ENCODE measurements at places on chromosomes 6 and 20.

GRCh38 chr6:251920-252319, 40.4 kb upstream of the DUSP22 start:
- no peak for DNase-seq

DNA sequence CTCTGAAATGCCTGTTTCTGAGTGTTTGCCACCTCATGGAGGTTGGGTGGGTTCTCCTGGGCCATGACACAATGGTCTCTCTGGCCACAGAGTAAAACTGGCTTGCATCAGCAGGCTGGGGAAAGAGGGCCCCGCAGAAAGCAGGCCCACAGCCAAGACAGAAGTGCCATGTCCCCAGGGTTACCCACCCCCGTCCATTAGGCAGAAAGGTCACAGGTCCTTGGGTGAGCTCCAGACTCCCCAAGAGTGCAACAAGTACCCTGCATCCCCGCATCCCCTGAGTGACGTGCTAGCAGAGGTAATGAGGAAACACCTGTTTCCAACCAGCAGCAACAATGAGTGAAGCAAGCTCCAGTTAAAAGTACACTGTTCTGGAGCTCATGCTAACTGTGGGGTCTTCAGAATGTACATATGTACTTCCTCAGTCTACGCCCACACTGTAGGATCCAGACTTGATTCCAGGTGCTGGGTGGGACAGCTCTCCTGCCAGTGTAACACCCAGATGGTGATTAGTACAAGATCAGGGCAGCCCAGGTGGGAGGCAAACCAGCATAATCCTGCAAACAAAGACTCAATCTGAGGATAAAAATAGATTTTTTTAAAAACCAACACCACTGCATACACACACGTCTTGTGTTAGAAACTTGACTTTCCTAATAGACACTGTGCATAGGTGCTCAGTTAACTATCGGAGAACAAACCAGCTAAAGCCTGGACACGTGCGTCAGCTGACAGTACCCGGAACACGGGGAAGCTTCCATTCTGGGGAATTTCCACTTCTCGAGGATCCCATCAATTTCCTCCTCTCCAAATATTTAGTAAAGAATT, 31.5 kb downstream of the RRBP1 start:
- DNase-seq = no peak

- DNase-seq = no peak
Measured at GRCh38 chr6:25137480-25137879, 141.7 kb upstream of the CARMIL1 start.

- no peak for DNase-seq
Measured at GRCh38 chr20:32072168-32072750, 20.2 kb downstream of the HCK start.

- DNase-seq = no peak
Measured at GRCh38 chr6:119514345-119514744, 164.8 kb upstream of the MAN1A1 start.

DNA sequence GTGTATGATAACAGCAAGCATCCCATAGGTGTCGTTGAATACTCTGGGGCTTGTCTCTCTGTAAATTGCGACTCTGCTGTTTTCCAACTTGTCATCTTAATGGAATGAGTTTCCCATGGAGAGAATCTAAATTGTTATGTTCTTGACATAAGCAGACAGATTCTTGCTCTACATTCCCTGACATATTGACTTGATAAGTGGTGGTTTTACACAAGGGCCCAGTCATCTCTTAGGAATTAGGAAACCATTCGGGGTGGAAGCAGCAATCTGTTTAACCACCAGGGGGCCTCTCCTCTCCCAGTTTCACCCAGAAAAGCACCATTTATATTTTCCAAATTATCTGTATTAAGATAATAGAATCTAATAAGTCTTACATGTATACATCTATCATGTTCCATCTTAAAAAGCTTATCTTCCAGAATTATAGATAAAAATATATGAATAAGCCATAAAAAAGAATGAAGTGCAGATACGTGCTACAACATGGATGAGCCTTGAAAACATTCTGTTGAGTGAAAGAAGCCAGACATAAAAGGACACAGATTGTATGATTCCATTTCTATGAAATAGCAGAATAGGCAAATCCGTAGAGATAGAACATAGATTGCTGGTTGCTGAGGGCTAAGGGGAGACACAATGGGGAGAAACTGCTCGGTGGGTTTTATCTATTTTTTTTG, 23.1 kb upstream of the MROH8 start:
- DNase-seq = no peak

GRCh38 chr6:31681135-31681671, 336 bp upstream of the LY6G5C start:
- DNase-seq = no peak

Data from amygdala (tissue), 56 donors.